Stimulated activated CD8-positive, alpha-beta memory T cell treated with anti-CD3 and anti-CD28 coated beads, Interleukin-7, amount 100 ng/mL, for 48 hours (primary cell): ENCODE measurements at places on chromosomes 13 and 19.

DNA sequence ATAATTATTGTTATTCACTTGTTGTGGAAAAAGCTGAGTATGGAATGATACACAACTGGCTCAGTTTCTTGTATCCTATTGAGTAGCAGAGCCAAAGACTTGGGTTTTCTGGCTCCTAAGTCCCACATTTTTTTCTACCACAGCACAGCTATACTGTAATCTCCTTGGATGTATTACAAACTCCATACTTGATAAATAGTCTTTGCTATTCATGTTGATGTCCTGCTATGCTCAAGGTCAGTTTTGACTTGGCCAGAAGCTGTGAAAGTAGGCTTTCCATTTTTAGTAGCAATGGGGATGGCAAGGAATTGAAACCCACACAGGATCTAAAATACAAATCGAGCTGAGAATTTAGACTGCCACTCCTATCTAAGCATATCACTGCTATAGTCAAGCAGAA, 79.1 kb downstream of the B3GLCT start:
- no peak for DNase-seq

DNA sequence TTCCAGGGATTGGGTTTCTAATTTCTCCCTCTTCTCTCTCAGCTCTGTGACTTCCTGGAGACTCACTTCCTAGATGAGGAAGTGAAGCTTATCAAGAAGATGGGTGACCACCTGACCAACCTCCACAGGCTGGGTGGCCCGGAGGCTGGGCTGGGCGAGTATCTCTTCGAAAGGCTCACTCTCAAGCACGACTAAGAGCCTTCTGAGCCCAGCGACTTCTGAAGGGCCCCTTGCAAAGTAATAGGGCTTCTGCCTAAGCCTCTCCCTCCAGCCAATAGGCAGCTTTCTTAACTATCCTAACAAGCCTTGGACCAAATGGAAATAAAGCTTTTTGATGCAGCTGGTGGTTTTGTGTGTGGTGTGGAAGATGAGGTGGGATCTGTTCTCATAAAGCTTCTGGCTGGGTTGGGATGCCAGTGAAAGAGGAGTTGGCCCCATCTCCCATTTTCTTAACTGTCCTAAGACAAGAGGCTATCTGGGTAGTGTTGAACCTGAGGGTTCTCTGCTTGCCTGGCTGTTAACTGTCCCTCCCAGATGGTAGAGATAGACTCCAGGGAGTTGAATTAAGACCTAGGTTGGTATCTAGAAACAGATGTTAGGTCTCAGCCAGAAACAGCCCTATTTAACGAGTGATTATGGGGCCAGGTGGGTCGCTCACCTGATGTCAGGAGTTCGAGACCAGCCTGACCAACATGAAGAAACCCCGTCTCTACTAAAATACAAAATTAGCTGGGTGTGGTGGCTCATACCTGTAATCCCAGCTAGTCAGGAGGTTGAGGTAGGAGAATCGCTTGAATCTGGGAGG, 1.6 kb downstream of the FTL start:
- no peak for DNase-seq

DNA sequence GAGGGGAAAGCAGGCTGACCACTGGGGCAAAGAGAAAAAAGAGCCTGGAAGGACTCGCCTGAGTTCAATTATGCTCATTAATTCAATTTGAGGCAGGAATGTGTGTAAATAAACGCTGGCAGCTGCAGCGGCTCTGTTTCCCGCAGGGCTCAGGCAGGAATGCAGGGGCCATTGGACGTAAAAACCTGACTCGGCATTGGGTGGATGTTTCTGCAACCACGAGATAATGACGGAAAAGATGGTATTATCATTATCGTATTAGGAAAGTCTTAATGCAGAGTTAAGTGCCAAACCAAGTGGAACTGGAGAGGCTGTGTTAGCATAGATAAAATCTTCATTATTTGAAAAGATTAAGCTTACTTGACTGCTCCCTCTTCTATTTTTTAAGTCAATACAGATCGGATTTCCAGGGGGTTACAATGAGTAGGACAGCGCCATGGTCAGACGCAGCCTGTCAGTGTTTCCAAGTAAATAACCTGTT, 169.8 kb downstream of the SHISA2 start:
- no peak for DNase-seq

GRCh38 chr13:112799394-112799793, 109.6 kb downstream of the ATP11A start:
- DNase-seq: no peak

GRCh38 chr13:61592489-61592888, 176.8 kb upstream of the PCDH20 start:
- DNase-seq: no peak
